ENCODE measurements at places on chromosomes 4 and X. TPM values are rescaled to one million over a fixed set of nuclear protein-coding genes. Genes with fewer than 3 reads are reported as not detected.
A peak's percentile ranks its signal among the peaks of the same experiment; 100 is the strongest.

- ATAC-seq, result no peak
Observed at GRCh38 chr4:123096038-123096437, 173.6 kb upstream of the NUDT6 start.

GRCh38 chr4:114349543-114350175 is 248.9 kb upstream of the UGT8 start:
- ATAC-seq, result no peak

GRCh38 chr4:119050527-119051090 is 85.0 kb upstream of the MYOZ2 start:
- no peak for ATAC-seq

- ATAC-seq, result no peak
Observed at GRCh38 chrX:2967998-2968909, 38.1 kb upstream of the ARSH start.

GRCh38 chrX:42934020-42934726 is 156.2 kb upstream of the PPP1R2C start:
- ATAC-seq, result no peak

- ATAC-seq, result no peak
Observed at GRCh38 chr4:125838924-125839323, 524.2 kb downstream of the FAT4 start.

DNA sequence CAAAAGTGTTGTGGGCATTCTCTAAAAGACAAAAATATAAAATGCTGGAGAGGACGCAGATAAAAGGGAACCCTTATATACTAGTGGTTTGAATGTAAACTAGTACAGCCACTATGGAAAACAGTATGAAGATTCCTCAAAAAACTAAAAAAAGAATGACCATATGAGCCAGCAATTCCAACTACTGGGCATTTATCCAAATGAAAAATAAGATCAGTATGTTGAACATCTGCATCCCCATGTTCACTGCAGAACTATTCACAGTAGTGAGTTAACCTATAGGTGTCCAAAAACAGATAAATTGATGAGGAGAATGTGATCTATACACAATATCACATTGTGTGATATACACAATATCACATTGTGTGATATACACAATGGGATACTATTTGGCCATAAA is 1615.3 kb downstream of the PCDH18 start:
- no peak for ATAC-seq

GRCh38 chr4:157128395-157128794 is 52.4 kb downstream of the GLRB start:
- ATAC-seq, result no peak

GRCh38 chr4:6273661-6273990 is 4.0 kb downstream of the WFS1 start:
- no peak for ATAC-seq

- ATAC-seq, result peak; percentile 73
Observed at GRCh38 chrX:49166914-49167739, 4.6 kb downstream of the MAGIX start.

GRCh38 chr4:67545199-67546003 is at the start of gene CENPC:
CENPC (minus strand) TSS chr4:67545503; CDS start chr4:67545355, 148 bp downstream.
- ATAC-seq, result peak; percentile 100

DNA sequence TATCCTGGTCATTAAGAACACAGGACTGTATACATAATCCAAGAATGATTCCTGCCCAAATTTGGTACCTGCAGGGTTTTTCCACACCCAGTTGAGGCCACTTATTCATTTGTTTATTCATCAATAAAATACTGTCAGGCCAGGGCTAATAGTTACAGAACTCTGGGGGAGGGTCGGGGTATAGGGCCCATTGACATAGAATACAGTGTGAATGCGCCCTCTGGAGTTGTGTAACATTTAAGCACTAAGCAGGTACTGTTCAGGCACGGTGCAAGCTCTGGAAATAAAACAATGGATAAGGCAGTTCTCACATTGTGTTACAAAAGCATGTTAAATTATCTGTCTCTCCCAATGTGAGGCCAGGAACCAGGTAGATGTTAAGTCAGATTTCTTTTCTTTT is 30.8 kb upstream of the LRBA start:
- no peak for ATAC-seq

GRCh38 chr4:150769845-150770244 is 187.9 kb downstream of the MAB21L2 start:
- no peak for ATAC-seq

DNA sequence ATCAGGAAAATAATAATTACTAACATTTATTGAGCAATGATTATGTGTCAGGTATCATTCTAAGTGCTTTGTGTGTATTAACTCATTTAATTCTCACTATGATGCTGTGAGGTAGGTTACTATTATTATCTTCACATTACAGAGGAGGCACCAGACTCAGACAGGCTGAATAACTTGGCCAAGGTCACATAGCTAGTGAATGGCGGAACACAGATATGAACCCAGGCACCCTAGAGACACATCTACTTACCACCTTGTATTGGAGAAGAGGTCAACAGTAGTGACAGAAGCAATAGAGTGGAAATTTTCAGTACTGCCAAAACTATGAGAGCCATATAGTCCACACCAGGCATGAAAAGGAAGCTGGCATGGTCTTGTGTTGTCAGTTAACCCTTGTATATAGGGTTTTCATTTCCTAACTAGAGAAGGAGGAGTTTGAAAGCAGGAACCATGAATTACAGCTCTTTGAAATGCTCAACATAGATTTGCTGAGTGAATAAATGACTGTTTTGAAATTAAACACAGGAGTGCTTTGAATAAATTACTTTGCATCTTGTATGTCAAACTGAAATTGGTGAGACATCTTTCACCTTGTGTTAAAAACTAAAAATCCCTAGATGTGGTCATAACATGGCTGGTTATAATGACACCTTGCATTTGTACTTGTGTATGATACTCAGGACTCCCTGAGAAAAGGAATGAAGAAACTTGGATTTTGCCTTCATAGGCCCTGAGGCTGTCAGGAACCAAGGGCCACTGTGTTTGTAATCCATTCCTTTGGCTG is 71.8 kb downstream of the RTL9 start:
- no peak for ATAC-seq

DNA sequence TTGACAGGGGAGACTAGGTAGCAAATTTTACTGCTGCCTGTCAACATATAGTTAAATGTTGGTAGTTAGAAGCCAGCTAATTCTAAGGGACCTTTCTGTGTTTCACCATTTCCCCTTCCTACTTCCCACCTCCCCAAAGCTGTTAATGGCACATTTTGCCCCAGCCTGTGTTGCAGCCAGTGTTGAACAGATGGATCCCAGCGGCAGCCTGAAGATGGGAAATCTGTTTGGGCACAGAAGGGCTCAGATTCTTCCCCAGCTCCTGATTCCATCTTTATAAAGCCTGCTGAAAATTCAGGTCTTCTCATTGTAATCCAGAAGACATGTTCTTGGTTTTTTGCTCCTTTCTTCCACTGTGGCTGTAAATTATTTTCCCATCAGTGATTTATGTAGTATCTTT is 89.0 kb downstream of the SPRY1 start:
- ATAC-seq, result no peak

DNA sequence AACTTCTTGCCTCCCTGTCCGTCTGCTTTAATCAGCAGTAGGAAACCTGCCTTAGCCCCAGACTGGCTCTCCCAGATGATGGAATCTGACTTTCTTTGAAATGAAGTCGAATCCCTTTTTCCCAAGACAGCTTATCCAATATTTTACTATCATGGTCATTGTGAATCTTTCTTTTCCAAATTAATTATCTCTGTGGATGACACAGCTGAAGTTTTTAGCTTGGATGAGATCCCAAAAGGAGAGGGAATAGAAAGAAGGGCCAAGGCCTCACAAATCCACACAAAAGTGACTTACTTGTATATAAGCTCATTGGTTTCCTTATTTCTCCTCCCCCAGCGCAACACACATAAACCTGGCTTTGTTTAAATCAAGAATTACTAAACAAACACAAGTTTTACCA is 100.6 kb downstream of the RASL11B start:
- ATAC-seq, result no peak

GRCh38 chr4:172851534-172851933 is 317.1 kb upstream of the GALNT7 start:
- no peak for ATAC-seq

DNA sequence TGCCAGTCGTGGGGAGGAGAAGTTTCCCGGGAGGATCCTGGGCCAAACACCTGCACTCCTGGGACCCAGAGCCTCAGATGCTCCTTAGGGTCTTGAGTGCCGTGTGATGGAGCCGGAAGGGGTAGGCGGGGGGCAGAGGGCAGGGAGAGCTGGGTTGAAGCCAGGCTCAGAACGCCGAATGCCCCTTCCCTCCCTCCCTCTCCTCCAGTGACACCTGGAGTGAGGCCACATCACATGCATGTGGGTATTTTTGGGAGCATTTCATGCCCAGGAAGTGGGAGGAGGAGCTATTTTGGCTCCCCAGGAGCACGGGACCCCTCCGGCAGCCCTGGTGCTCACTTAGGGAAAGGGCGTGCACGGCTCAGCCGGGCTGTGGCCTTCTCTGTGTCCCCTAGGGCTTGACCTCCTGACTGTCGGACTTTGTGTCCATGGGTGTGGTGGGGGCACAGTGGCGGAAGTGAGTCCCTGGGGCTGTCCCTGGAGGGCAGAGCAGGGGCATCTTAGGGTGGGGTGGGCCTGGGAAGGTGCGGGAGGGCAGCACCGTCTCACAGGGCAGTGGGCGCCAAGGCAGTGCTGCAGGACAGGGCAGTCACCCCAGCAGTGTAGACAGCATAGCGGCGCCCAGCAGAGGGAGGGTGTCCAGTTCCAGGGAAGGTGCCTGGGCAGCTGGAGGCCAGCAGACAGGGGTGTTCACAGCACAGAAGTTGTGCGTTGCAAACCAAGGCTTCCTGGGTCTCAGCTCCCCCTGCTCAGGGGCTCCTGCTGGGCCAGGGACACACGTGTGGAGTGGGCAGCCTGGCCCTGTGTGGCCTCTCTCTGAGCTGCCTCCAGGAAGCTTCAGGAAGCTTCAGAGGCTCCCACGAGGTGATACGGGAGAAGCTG is 4.9 kb upstream of the CPLX1 start:
- no peak for ATAC-seq

- ATAC-seq, result no peak
Observed at GRCh38 chr4:78864405-78865024, 74.7 kb downstream of the PAQR3 start.

RGN gene
- 13.3 TPM for total RNA-seq

PABPC4L gene
- total RNA-seq, result 1.4 TPM

PLRG1 gene
- total RNA-seq, result 41.4 TPM

RNF150 gene
- total RNA-seq, result 53.3 TPM

CCDC120 gene
- 2.6 TPM for total RNA-seq

PNMA6A gene
- 1.5 TPM for total RNA-seq

DOK7 gene
- total RNA-seq, result 1.4 TPM

MAB21L2 gene
- total RNA-seq, result 0.81 TPM

SMIM10L2A gene
- 1.5 TPM for total RNA-seq

GABRA4 gene
- total RNA-seq, result under 0.01 TPM

All from gastroesophageal sphincter (tissue), 4 donors.